ENCODE measurements at places on chromosomes 5 and 9. TPM values are rescaled to one million over a fixed set of nuclear protein-coding genes. Genes with fewer than 3 reads are reported as not detected.

The C5 gene
- total RNA-seq: 5.1 TPM

The SPATA31A6 gene
- not detected for total RNA-seq

The CCNI2 gene
- total RNA-seq: 2.3 TPM

The DELE1 gene
- 96.9 TPM for total RNA-seq

The CARTPT gene
- total RNA-seq: 30.4 TPM

The ADAM19 gene
- 15.5 TPM for total RNA-seq

- no peak for DNase-seq
These were observed 59.2 kb downstream of the PHAX start for GRCh38 chr5:126659805-126660482.

DNA sequence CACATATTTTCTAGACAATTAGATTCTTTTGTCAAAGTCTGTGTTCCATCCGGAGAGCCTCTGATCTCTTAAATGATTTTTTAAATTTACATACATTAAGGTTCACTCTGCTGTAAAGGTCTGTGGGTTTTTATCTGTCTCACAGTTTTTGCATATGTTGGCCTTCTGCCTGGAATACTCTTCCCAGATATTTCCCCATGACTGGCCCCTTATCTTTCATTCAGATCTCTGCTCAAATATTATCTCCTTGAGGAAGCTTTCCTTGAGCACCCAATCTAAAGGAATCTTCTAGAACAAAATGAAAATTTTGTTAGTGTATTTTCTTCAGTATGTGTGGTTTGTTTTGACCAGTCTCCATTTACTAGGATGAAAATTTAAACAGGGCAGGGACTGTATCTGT lies 26.3 kb downstream of the FAF2 start:
- no peak for DNase-seq

- peak; percentile 80 for DNase-seq
These were observed 30.1 kb downstream of the QRFP start for GRCh38 chr9:130866474-130866965.

- no peak for DNase-seq
These were observed 10.0 kb downstream of the CEMIP2 start for GRCh38 chr9:71758277-71758676.

DNA sequence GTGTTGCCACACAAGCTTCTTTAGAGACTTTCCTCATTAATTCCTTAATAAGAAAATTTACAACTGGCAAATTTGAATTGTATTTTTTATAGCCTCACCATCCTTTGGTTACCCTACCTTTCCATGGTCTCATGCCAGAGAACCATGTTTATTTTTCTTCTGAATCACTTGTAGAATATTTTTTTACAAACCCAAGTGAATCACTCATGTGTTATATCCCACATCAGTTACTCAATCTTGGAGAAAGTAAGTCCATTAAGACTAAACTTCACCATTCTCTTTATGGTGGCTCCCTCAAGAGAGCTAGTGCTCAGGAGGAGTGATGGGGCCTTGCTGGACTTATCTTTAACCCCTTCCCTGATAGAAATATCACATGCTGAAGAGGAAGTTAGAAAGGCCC lies 128.9 kb downstream of the SUSD1 start:
- DNase-seq: no peak

GRCh38 chr5:91106842-91107511 lies 276.1 kb downstream of the ARRDC3 start:
- no peak for DNase-seq

GRCh38 chr5:128927644-128928043 lies 37.6 kb upstream of the SLC27A6 start:
- DNase-seq: no peak

- DNase-seq: no peak
These were observed 550.8 kb downstream of the BNC2 start for GRCh38 chr9:16319646-16320045.

DNA sequence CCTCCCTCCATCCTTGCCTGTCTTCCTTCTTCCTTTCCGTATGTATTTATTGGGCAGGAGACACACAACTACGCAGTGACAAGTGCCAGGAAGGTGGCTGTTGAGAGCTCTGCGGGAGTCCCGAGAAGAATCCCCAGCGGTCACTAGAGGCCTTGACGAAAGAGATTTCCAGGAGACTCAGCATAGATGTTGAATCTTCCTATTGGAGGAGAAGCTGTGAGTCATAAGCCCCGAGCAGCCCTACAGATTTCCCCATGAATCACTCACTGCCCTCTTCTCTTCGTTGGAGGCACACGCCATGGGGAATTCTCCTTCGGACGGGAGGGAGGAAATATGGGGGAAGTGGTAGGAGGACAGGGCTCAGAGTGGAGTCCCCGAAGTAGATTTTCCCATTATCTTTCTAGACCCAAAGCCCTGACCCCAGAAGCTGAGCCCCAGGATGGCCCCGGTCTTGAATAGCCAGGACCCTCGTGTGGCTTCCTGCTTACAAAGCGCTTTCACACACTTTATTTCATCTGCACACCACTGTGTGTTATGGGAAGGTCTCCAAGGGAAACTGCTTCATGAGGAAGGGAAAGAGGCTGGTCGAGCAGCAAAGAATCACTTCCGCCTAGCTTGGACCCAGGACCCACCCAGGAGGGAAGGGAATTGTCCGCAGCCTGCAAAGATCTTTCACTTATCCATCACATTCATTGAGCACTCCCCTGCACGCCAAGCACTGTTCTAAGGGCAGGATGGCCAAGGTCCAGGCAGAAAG lies 12.7 kb downstream of the DUSP1 start:
- DNase-seq: no peak

DNA sequence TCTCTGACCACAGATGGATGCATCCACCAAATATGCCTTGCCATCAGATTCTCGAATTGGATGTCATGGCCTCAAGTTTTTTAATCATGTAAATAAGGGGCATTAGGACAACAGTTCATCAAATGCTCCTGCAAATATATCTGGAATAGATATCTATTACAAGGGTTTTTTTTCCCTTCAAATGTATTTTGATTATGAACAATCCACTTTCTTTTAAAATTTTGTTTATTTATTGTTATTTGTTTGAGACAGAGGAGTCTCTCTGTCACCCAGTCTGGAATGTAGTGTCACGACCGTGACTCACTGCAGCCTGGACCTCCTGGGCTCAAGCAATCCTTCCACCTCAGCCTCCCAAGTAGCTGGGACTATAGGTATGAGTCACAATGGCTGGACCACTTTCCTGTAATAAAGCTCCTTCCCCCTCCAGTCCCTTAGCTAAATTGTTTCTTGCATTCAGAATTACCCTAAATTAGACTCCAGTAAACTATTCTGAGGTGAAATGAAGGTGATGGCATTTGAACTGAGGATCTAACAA lies 1412.1 kb downstream of the EFNA5 start:
- DNase-seq: no peak

Data from dorsolateral prefrontal cortex (tissue), 122 donors.